ENCODE measurements at places on chromosomes 3 and 15. TPM values are rescaled to one million over a fixed set of nuclear protein-coding genes. Genes with fewer than 3 reads are reported as not detected.

The TMEM115 gene
- 75.8 TPM for total RNA-seq

The DGKG gene
- total RNA-seq, result under 0.01 TPM

The RETNLB gene
- not detected for total RNA-seq

The PROS1 gene
- 12.0 TPM for total RNA-seq

The FOXB1 gene
- total RNA-seq, result not detected

The ISL2 gene
- 0.12 TPM for total RNA-seq
